ENCODE measurements at places on chromosomes 11 and 22. TPM values are rescaled to one million over a fixed set of nuclear protein-coding genes. Genes with fewer than 3 reads are reported as not detected.

SAC3D1 gene
- total RNA-seq, result 18.6 TPM

PDE2A gene
- 1.3 TPM for total RNA-seq

TEF gene
- 7.0 TPM for total RNA-seq

HEPACAM gene
- total RNA-seq, result not detected

HORMAD2 gene
- total RNA-seq, result under 0.01 TPM

MRPL17 gene
- total RNA-seq, result 68.8 TPM
